ENCODE measurements at places on chromosomes 13 and 19.

DNA sequence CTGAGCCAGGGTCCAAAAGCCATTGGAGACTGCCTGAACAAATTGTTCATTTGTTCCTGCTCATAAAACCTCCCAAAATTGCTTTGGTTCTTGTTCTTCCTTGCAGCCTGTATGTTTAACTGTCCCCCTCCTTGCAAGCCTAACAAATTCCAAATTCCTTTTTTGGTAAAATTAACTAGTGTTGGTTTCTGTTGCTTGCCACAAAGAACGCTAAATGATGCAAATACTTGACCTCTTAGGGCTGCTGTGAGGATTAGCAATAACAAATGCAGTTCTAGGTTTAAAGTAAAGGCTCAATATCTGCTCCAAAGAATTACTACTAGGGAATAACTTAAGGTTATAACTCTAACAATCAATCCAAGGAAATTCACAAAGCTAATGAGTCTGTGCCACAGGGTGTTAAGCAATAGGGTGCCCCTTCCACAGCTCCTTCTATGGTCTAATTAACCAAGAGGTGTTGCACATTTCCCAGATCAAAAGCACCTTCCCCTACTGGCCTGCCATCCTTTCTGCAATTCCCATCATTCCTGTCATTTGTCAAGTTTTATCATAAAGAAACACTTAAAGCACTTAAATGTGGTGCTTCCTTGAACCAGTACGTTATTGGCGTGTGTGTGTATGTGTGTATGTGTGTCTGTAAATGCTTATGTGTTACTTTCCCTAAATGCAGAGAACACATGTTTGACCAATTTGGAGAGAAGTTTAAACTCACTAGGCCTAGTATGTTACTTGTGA, 110.2 kb downstream of the RAP2A start:
- DNase-seq, result no peak

- no peak for DNase-seq
Measured at GRCh38 chr13:32881074-32881776, 135.0 kb upstream of the KL start.

DNA sequence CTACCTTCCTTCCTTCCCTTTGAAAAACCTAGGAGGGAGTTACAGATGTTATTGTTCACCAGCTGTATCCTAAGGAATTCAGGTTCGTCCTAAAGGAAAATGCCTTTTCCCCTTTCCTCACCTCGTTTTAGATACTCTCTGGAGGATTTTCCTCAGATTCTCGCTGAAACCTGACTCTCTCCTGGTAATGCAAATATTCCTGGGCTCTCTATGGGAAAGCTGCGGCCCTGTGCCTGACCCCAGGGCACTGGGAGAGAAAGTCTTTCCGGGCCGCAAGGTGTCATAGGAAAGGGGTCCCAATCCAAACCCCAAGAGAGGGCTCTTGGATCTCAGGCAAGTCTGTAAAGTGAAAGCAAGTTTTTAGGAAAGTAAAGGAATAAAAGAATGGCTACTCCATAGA, 13.1 kb upstream of the OR1M1 start:
- no peak for DNase-seq

DNA sequence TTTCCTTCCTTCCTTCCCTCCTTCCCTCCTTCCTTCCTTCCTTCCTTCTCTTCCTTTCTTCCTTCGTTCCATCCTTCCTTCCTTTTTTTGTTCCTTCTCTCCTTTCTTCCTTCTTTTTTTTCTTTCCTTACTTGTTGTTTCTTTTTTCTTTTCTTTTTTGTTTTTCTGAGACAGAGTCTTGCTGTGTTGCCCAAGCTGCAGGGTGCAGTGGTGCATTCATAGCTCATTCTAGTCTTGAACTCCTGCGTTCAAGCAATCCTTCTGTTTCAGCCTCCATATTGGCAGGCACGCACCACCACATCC, 5.5 kb upstream of the EEF2 start:
- no peak for DNase-seq

GRCh38 chr13:75226092-75226491, 255.9 kb downstream of the TBC1D4 start:
- DNase-seq, result no peak

Data from Peyer's patch (tissue), 4 donors.